ENCODE measurements at places on chromosomes 2 and 18. TPM values are rescaled to one million over a fixed set of nuclear protein-coding genes. Genes with fewer than 3 reads are reported as not detected.

DNER gene
- 11.6 TPM for total RNA-seq

DNA sequence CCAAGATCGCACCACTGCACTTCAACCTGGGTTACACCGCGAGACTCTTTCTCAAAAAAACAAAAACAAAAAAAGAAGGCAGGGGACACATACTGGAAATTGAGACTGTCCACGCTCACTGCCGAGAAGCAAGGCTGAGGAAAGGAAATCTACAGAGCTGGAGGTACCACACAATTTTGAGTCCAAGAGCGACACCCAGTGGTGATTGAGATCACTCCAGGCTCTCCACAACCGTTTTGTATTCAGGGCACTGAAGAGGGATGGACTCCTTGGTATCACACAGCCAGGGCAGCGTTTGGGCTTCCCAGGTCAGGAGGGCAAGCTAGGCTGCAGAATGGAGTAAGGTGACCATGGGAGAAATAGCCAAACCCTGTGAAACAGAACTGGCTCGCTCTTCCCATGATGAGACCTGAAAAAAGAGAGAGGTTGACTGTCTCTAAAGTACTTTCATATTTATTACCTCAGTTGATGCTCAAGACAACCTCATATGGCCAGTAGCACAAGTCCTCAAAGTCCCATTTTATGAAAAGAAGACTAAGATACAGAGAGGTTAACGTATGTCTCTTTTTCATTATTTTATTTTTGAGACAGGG is 74.5 kb upstream of the YPEL5 start:
- DNase-seq, result peak; percentile 71

- DNase-seq, result no peak
Measured at GRCh38 chr2:136214307-136215200, 96.6 kb upstream of the CXCR4 start.

DNA sequence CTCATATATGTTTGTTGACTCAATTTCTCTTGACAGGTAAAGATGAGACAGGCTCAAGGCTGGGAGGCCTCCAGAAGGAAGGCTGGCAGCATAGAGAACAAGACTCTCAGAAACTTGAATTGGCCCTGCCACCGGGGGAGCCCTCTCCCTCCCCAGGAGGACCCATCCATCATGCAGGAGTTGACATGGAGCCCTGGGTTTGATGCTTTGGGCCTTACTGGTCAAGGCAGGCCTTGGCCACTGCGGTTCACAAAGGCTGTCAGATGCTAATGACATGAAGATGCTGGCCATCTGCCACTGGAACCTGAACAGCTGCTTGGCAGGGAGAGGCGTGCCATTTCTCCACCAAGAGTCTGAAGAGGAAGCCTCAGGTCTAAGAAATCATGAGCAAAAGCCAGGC is 193.6 kb downstream of the MTCL1 start:
- DNase-seq, result no peak

- peak; percentile 67 for DNase-seq
Measured at GRCh38 chr2:84971510-84972206, 697 bp downstream of the KCMF1 start.

NOSTRIN gene
- 38.2 TPM for total RNA-seq

- DNase-seq, result no peak
Measured at GRCh38 chr2:71943238-71944182, 204.2 kb downstream of the CYP26B1 start.

GRCh38 chr2:68742626-68743415 is 8.2 kb downstream of the ARHGAP25 start:
- DNase-seq, result no peak

DNA sequence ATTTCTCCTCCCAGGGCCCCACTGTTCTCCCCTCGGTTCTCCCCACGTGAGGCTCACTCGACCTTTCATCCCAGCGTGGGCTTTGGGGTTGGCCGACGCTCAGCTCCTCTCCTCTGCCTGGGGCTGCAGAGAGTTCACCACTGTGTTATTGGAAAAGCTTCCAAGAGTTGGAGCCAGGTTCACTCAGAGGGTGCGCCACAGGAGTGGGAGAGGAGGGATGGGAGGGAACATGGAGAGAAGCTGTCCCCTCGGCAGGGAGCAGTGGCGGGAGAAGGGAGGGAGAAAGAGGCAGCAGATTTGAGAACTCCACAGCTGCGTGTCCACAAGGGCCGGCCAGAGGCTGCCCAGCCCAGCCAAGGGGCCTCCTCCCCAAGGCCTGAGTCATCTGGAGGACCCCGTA is 197.1 kb upstream of the SMAD2 start:
- DNase-seq, result no peak

UGT1A3 gene
- total RNA-seq, result 0.98 TPM

PAX3 gene
- total RNA-seq, result 13.8 TPM

- DNase-seq, result no peak
Measured at GRCh38 chr2:216700088-216700567, 4.8 kb upstream of the IGFBP5 start.

DNA sequence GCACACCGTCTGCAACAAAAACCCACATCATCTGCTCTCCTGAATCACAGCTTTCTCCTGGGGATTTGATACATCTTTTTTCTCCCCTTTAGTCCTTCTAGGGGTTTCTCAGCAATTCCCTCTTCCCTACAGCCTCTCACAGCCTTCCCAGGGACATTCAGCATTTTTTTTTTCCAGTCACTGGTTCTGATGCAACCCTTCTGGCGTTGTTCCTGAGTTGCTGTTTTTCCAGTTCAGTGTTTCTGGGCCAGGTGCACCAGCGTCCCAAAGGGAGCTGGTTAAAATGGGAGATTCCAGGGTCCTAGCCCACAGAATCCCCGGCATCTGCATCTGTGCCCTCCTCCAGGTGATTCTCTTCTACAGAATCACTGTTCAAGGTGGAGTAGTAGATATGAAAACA is 36.1 kb downstream of the ADCY3 start:
- no peak for DNase-seq

DNA sequence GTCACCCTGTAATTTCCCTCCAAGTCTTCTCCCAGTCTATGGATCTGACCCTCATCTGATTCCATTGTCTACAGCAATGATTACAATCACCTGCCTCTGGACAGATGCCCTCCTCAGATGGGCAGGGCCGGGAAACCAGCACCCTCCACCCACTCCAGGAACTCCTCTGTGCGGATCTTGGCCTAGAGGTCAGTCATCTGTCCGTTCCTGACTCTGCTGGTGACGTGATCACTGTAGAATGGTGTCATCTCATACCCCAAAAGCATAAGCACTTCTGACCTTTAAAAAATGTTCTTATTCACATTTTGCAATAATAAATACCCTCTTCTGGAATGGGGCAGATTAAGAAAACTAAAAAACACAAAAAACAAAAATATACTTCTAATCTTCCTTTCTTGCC is 29.5 kb upstream of the BZW1 start:
- no peak for DNase-seq

- DNase-seq, result no peak
Measured at GRCh38 chr2:132816234-132816633, 146.2 kb upstream of the LYPD1 start.

GRCh38 chr2:11896386-11896785 is 150.0 kb downstream of the LPIN1 start:
- DNase-seq, result no peak

SLC11A1 gene
- 12.2 TPM for total RNA-seq

DNA sequence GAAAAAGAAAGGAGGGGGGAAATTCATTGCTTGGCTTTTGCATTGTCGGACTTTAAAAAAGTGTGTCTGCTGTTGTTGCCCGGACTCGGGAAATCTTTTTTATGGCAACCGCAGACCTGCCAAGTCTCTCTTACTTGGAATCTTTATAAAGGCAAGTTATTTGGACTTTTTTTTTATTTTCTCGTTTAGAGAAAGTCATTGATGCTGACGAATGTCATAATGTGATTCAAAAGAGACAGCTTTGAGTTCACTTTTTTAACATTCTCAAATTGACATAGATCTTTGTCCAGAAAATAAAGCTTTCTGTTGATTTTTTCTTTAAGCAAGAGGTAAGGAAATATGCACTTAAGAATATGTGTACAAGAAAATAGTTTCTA is 651 bp upstream of the ZNF521 start:
- DNase-seq, result no peak

Measured in suprapubic skin (tissue), 4 donors.